ENCODE measurements at places on chromosomes 5 and 9.

- no peak for DNase-seq
Observed at GRCh38 chr9:112559629-112560413, 73.2 kb downstream of the KIAA1958 start.

- DNase-seq, result no peak
Observed at GRCh38 chr5:111995701-111996100, 238.7 kb upstream of the NREP start.

- no peak for DNase-seq
Observed at GRCh38 chr5:134749415-134749814, 9.2 kb upstream of the DDX46 start.

GRCh38 chr5:177957241-177957640 is 38.8 kb downstream of the PROP1 start:
- DNase-seq, result no peak

DNA sequence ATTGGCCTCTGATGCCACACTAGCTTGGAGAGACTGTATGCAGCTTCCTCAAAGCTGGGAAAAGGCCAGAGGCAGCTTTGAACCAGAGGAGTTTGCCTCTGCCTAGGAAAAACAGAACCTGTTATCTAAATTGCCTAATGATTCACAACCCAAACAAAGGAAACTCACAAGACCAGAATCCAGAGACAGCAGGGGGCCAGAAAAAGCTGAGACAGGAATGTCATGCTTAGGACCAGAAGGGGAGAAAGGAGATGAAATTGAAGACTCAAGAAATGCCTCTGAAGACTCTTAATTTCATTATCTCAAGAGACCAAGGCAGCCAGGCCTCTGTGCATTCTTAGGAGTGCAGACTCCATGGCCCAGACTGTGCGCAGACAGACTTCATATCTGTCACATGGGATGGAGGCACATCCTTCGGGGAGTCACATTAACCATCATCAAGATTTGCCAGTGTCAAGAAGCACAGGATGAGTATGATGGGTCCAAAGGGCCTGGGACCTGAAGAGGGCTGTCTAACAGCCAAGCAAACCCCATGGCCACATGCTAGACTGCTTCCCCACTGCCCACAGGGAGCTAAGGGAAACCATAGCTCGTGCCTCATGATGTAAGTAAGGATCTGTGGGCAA is 57.3 kb downstream of the ARSB start:
- DNase-seq, result no peak

- DNase-seq, result no peak
Observed at GRCh38 chr5:143376911-143377813, 26.3 kb downstream of the NR3C1 start.
